ENCODE measurements at places on chromosomes 11 and 22.

DNA sequence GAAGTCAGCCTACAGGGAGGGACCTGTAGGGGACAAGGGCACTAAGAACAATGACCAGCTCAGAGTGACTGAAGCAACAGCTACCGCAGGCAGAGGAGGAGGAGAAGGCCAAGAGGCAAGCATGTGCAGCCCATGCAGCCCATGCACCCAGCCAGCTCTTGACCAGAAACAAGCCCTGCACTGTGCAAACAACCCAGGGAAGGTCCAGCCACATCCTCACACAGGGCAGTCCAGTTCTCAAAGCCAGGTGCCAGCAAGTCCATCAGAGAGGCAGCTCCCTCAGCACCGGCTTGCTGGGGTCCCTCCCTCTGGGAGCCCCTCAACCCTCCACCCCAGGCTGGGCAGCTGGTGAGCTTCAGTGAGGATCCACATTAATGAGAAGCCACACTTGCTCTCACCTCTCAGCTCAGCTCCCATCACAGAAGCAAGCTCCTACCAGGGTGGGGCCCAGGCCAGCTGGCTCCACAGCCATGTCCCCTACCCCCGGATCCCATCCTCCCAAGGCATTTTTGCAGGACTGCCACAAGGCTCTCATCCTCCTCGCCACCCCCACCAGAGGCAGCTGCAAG lies 7.1 kb downstream of the DGCR2 start:
- no peak for DNase-seq

GRCh38 chr11:3949125-3949524 lies 93.7 kb downstream of the STIM1 start:
- DNase-seq, result no peak

DNA sequence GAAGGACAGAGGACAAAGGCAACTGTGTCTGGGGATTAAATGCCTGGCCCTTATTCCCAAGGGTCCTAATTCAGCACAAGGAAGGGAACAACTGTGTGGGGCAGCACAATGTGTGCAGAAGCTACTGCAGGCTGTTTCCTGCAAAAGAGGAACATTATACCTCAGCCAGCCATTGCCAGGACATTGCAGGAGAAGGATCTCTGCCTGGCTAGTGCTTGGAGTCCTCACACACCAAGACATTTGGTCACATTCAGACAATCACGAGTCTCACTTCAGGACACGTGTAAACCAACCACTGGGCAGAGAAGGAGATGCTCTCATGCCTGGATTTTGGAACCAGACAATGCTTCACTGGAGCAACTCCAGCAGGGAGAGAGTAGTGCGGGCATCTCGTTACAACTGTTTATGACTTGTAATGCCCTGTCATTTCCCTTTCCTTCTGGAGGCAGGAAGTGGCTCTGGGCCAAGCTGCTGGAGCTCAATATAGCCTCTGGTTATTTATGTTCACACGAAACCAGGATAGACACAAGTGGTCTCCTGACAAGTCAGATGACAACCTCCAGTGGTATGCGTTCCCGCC lies 23.9 kb upstream of the ZC3H12C start:
- no peak for DNase-seq

DNA sequence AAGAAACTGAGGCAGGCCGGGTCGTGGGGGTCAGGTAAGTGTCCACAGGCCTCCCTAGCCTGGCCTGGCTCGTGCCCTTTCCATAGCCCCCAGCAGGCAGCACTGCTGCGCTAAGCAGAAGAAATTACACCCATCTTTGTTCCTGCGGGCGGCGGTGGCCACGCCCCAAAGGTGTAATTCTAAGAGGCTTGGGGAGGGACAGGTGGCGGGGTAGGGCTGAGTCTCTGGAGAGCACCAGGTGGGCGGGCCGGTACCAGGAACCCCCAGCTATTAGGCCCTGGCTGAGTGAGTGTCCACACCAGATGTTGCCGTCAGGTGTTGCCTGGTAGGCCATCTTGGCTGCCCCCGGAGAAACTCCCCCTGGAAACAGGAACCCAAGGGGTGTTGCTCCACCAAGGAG lies 12.3 kb upstream of the ARAP1 start:
- no peak for DNase-seq

GRCh38 chr11:63873311-63873710 lies 34.4 kb downstream of the MARK2 start:
- no peak for DNase-seq

GRCh38 chr11:114075891-114076441 lies 16.5 kb downstream of the ZBTB16 start:
- peak; percentile 70 for DNase-seq

- no peak for DNase-seq
Measured at GRCh38 chr11:7473717-7474116, 11.6 kb upstream of the OLFML1 start.

DNA sequence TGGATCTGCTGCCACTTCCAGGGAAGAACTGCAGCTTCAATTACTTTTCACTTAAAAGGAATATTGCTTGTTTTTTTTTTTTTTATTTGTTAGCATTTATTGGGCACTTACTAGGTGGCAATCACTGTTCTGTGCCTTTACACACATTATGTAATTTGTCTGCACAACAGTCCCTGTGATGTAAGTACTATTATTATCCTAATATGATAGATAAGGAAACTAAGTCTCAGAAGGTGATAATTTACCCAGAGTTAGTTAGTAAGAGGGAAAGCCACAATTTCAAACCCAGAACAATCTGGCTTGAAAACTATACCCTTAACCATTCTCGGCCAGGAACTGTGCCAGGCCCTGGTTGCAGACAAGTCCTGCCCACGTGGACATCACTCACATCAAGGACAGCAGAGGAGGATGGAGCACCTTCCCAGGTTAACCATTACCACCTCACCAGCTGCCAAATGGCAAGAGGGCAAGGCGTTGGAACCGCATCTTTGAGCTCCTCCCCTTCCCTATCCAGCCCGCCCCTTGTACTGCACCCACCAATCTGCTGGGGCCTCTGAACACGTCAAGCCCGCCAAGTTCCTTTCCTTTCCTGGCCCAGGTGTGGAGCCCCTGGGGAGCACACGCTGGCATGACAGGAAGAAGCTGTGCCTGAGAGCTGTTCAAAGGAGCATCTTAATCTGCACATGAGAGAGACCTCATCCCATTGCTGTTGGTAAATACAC lies 78.4 kb downstream of the NAV2 start:
- no peak for DNase-seq

All from fibroblast of the conjunctiva (primary cell).